ENCODE measurements at places on chromosomes 7 and 10.

DNA sequence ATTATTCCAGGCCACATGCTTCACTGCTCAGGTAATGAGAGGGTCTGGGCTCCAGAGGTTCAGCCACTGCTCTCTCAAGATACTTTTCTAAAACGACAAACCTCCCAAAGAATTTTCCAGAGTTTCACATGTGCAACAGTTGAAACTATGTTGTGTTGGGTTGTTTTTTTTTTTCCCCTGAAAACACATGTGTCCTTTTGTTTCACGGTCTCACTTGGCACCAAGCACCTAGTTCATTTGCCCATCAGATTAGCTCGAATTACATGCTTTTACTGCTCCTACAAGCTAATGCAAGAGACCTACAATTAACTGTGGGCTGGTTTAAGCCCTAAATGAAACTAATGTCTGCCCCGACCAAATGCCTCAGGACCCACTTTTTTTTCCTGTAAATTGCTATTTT lies 313.3 kb downstream of the FGFR2 start:
- no peak for DNase-seq

DNA sequence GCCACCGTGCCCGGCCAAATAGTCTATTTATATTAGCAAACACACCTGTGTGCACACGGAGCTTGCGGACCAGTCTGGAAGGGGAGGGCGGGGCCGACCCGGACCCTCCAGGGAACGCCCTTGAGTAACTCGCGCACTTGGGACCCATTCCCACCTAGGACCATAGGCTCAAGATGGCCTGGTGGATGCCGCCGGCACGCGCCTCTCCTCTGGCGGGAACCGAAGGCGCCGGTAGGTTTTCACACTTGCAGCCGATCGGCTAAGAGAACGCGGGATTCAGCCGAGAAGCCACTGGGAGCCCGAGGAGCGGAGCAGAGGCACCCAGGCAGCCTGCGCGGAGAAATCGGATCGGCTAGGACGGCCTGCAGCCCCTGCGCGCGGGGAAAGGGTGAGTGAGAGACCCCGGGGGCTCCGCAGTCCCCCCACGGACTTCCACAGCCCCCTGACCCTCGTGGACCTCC lies 18.9 kb downstream of the IFT22 start:
- DNase-seq = no peak

DNA sequence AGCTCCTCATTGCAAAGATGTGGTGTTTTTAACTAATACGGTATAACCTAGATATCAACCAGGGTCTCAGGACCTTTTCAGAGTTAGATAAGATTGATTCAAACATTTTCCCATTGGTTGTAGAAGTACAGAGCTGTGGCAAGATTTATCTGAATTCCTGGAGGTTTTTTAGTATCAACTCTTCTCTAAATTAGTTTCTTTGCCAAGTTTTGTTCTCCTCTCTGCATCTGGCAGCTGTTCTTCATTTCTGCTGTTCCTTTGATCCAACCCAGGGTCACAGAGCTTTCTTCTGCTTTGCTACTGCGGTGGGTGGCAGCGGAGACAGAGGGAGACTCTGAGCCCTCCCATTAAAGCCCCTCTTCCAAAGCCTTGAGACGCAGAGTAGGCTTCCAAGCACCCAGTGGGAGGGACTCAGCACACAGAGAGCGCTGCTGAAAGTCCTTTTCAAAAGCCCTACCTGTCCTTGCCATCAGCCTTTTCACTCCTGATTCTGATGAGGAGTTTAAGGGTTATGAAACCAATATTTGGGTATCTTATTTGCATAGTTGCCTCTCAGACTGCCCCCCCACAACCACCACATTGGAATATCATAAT lies 146.3 kb upstream of the EEPD1 start:
- no peak for DNase-seq

DNA sequence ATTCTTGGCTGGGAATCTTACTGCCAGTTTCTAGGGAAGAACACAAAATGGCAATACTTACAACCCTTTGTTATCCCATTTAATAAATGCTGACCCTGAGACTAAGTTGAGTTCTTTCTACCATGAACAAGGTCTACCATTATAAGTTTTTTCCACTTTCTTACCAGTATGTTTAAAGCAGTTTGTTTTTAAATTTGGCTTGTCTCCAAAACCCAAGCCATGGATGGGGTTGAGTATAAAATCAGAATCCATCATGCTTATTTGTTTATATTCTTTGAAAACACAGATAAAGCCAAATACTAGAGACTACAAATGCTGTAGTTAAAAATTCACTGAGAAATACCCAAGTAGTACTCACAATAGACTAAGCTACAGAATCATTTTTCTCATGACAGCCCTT lies 41.1 kb upstream of the HNRNPH3 start:
- DNase-seq = no peak

DNA sequence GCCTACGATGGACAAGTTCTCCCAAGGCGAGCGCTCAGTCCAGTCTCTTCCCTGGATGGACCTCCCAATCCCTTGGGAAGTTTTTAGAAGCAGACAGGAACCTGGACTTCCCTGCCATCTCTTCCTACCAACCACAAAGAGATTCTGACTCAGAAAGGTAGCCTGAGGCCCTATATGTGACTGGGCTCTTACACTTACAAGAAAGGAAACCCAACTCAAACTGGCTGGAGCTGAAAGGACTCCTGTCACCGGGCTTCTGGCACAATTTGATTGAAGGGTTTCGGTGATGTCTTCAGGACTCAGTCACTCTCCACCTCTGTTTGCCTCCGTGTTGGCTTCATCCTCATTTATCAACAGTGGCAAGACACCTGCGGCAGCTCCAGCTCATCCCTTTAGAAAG lies 3.7 kb upstream of the COL13A1 start:
- DNase-seq = no peak

DNA sequence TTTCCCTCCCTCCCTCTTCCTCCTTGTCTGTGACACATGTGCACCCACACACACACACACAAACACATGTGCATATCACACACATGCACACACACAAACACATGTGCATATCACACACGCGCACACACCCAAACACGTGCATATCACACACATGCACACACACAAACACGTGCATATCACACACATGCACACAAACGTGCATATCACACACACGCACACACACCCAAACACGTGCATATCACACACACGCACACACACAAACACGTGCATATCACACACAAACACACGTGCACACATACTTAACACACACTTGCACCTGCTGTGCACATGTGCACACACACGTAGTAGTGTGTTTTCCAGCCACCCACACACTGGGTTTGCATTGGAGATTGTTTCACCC lies 29.4 kb upstream of the KNDC1 start:
- DNase-seq = no peak

DNA sequence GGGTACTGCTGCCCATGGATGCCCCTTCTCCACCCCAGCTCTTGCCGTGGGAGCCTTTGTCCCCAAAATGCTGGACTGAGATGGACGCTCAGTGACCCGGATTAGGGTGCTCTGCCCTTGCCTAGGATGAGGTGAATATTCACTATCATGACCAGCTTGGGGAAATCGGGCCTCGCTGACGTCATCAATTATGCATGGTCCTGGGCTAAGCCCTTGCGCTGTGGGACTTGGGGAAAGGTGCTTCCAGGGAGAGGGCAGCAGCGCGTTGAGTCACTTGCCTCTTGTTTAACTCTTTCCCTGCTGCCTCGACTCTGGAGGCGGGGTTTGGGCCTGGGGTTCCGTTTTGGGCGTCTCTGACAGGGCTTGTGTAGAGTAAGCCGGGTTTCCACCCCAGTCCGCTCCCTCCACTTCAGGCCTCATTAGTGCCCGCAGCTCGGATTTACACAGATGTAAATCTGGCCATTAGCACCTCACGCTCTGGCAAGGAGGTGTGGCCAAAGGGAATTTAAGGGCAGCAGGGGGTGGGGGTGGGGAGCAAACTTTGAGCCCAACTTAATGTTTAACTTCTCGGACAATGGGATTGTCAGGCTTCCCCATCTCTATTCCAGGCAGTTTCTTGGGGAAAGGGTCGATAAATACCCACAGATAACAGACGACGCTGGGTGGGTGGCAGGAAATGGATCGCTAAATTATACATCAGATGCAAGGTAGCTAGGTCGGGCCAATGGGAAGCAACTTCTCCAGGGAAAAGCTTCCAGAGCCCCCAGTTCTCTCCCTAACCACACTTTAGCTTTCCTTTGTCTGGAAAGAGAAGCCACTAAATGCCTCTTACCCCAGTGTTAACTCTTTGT lies 51.3 kb upstream of the TCF7L2 start:
- DNase-seq = peak; percentile 57

DNA sequence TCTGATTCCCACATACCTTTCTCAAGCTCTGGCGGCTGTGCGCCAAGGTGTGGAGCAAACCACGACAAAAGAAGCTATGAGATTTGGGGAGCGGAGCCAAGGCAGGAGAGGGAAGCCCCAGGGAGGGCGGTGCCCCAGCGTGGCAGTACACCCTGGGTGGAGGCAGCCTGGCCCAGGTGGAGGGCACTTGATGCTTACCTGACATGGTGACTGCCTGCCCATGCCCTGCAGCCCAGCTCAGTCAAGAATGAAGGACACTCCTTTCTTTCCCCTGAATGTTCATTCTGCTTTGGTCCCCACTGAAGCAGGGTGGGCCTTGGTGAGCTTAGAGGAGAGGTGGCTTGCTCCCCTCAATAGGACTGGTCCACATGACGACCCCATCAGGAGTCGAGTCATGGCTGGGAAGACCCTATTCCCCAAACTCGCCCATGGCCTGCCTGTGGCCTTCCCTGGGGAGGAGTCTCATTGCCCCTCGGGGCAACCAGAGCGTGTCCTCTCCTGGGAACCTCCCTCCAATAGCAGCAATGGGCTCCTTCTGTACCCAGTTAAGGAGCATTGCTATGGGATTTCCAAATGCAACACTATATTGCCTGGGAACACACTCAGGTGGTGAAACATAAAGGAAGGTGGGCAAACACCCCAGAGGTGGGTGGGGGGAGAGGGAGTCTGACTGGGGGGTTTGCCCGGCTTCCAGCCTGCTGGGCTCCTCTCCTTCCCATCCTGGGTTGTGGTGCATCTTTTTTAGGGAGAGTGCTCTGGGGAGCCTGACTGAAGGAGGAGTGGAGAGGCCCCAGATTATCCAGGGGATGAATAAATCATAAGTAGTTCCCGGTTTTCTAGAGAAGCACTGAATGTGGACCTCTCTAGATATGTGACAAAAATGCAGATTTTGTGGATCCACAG lies 22.7 kb downstream of the RAMP3 start:
- DNase-seq = no peak

- DNase-seq = no peak
Measured at GRCh38 chr7:57328457-57328856, 121.5 kb upstream of the ZNF716 start.

GRCh38 chr7:40329601-40330153 lies 194.9 kb downstream of the SUGCT start:
- peak; percentile 64 for DNase-seq

DNA sequence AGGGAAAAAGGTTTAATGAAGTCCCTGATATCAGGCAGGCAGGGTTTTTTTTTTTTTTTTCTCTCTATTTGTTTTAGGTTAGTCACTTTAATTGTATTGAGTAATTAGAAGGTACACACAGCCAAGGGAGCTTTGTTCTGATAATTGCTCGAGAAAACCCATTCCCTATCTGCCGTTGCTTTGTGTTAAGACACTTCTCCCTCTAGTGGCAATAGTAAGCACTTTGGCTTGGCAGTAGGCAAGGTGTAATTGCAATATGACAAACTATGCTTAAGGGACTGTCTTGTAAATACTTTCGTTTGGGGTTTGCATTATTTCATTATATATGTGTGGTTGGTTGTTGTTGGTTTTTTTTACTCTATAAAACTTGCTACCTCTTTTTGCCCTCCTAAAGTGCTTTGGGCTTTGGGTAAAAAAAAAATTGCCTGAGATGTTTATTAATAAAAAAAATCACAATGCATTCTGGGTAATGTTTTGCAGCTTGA lies 113.4 kb downstream of the BTRC start:
- peak; percentile 65 for DNase-seq

Measured in fibroblast of skin of abdomen (primary cell).